ENCODE measurements at places on chromosomes 6 and 20. TPM values are rescaled to one million over a fixed set of nuclear protein-coding genes. Genes with fewer than 3 reads are reported as not detected.

GRCh38 chr20:415820-416322, 7.8 kb downstream of the RBCK1 start:
- no peak for DNase-seq

DNA sequence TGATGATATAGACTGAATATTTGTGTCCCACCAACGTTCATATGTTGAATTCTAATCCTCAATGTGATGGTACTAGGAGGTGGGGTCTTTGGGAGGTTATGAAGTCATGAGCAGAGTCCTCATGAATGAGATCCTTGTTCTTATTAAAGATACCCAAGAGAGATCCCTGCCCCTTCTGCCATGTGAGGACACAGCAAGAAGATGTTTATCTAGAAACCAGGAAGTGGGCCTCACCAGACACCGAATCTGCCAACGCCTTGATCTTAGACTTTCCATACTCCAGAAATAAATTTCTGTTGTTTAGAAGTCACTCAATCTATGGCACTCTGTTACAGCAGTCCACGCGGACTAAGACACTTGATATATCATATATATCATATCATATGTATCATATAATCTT, 67.7 kb upstream of the GCM1 start:
- DNase-seq, result no peak

DNA sequence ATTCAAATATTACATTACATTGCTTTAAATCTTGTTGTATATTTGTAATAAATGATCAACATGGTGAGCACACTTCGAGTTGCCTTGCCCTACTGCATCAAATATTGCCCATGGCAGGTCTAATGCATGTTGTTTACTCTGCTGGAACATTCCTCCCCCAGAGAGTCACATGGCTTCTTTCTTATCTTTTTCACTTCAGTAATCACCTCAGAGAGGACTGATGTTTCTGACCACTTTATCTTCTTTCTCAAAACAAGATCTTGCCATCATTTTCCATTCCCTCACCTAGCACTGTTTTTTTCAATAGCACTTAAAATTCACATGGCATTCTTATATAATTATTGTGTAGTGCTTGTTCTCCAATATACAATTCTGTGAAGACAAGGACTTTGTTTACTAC, 243.5 kb upstream of the THEMIS start:
- DNase-seq, result no peak

GRCh38 chr20:31991339-31991705, 18.9 kb upstream of the CCM2L start:
- DNase-seq, result no peak

CEP250 gene
- total RNA-seq, result 23.3 TPM
